ENCODE measurements at places on chromosomes 11 and 22. TPM values are rescaled to one million over a fixed set of nuclear protein-coding genes. Genes with fewer than 3 reads are reported as not detected.

The KLHL35 gene
- total RNA-seq, result 58.2 TPM

The TRIM48 gene
- not detected for total RNA-seq

The THY1 gene
- 30.0 TPM for total RNA-seq

The GLYAT gene
- total RNA-seq, result not detected

DNA sequence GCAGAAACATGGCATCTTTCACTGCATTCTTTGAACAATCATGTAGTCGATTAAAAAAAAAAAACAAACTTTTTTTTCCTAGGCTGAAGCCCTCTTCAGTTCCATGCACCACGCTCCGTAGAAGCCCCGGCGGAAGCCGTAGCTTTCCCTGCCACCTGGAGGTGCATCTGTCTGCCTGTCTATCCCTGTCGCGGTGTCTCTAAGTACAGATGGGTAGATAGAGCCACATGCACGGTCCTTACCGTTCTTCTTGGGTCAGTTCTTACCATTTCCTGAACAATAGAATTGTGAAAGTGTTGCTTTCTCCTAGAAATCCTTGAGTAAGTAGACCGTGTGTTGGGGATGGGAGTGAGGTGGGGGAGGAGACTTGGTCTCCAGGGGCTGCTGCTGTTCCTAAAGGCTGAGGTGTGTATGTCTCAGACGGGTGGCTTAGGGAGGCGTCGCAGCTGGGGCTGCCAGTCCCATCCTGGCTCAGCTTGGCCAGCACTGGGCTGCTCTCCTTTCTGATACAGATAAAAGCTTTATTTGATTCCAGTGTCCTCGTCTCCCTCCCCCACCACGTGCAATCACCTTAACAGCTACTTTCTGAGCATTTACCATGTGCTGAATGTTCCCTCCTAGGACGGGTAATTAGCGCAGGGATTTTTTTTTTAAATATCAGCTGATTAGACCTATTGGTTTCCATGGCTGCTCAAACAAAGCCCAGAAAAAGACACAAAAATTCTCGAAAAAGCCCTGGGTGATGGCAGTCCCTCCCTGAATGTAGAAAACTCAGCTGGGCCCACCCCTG is 46.8 kb downstream of the MACROD1 start:
- H3K4me3 ChIP-seq, result no peak overlapping the region
- peaks cover 12% of the 10 kb centered on the region for H3K4me1 ChIP-seq
- no peaks in the 10 kb centered on the region for H3K27me3 ChIP-seq
- H3K36me3 ChIP-seq, result no peaks in the 10 kb centered on the region

DNA sequence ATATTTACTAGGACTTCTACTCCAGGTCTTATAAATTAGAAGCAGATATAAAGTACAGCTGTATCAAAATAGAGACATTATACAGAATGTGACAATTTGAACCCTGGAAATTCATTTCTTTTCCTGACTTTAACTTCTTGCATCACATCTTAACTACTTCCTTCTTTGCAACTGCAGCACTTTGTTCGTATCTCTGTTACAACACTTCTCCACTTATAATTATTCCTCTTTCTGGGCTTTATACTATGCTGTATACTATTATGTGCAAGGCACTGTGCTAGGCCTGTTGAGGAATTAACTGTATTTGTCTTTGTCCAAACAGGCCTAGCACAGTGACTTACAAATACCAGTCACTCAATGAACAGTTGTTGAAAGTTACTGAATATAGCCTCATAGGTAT is 1.8 kb upstream of the SLC36A4 start:
- no peak for DNase-seq
- H3K4me3 ChIP-seq, result no peak overlapping the region
- H3K27me3 ChIP-seq, result no peaks in the 10 kb centered on the region
- no peaks in the 10 kb centered on the region for H3K36me3 ChIP-seq
- no peak overlapping the region for H3K27ac ChIP-seq

GRCh38 chr11:120540744-120541465 is 29.4 kb downstream of the GRIK4 start:
- no peaks in the 10 kb centered on the region for H3K27me3 ChIP-seq
- H3K27ac ChIP-seq, result no peak overlapping the region
- DNase-seq, result no peak
- H3K36me3 ChIP-seq, result no peaks in the 10 kb centered on the region
- H3K4me1 ChIP-seq, result no peaks in the 10 kb centered on the region

- H3K27me3 ChIP-seq, result no peaks in the 10 kb centered on the region
- H3K4me1 ChIP-seq, result no peaks in the 10 kb centered on the region
- H3K4me3 ChIP-seq, result no peak overlapping the region
- no peak overlapping the region for H3K27ac ChIP-seq
- no peak for DNase-seq
Measured at GRCh38 chr11:104094576-104094975, 58.1 kb downstream of the DDI1 start.

The SCUBE2 gene
- 3.5 TPM for total RNA-seq

DNA sequence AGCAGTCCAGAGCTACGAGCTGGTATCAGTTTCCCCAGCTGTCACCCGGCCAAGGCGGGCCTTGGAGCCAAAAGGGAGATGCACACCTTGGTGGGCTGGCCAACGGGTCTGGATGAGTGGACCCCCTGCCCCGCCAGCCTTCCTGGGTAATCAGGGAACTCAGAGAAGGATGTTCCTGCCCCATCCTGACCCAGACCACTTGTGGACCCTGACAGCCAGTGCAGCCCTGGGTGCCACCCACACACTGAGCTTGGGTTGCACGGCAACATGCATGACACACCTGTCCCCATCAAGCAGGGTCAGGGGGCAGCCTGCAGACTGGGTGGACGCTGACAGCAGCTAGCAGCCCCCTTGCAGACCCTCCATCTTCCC is 8.6 kb downstream of the SLC25A1 start:
- no peak overlapping the region for H3K27ac ChIP-seq
- no peaks in the 10 kb centered on the region for H3K27me3 ChIP-seq
- no peak overlapping the region for H3K4me3 ChIP-seq

GRCh38 chr11:69800278-69800677 is 18.9 kb downstream of the FGF3 start:
- H3K27ac ChIP-seq, result no peak overlapping the region
- no peak overlapping the region for H3K4me3 ChIP-seq
- DNase-seq, result no peak
- H3K27me3 ChIP-seq, result no peaks in the 10 kb centered on the region

DNA sequence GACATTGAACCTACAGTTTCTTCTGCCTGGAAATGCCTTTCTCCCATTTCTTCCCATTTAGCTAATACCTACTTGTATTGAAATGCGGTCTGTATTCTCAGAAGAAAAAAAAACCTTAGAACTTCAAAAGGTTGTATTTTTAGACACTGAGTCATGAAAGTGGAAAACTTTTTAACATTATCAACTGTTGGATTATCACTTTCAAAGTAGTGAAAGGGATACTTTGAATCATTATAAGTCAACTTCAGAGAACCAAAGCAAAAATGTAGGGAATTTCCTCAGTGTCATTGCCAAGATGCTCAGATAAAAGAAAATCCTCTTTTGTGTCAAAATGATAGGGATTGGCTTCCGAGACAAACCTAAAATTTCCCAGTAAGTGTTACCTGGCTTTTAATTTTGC is 6.6 kb downstream of the HOATZ start:
- no peaks in the 10 kb centered on the region for H3K4me1 ChIP-seq
- H3K36me3 ChIP-seq, result no peaks in the 10 kb centered on the region
- no peaks in the 10 kb centered on the region for H3K27me3 ChIP-seq

- H3K27me3 ChIP-seq, result no peaks in the 10 kb centered on the region
- no peak overlapping the region for H3K4me3 ChIP-seq
- peak; percentile 81 for DNase-seq
- peaks cover 36% of the 10 kb centered on the region for H3K4me1 ChIP-seq
Measured at GRCh38 chr11:126102436-126102981, 39.8 kb upstream of the CDON start.

The CTSW gene
- 0.71 TPM for total RNA-seq

The MS4A1 gene
- 0.43 TPM for total RNA-seq

DNA sequence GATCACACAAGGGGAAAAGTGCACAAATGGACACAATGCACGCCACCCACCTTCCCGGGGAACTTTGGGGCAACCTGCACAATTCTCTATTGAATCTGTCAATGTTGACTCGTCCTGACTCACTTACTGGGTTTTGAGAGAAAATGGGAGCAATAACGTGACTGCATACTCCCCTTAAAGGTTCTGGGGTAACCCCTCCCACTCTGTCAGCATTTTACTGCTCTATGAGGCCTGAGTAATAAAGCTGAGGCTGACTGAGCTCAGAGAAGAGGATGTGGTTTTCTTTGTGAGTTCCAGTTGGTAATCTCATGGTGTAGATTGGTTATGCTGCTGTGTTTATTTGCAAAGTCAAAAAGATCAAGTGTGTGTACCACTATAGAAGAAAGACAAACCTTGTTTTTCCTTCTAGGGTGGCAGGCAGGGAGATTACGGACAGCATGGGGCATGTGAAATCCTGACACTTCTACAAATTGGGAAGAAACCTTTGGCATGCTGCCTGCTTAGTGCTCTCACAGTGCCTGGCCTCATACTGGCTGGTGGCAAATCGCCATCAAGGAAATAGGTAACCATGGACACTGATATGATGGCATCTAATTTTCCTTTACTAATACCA is 16.1 kb upstream of the APOA1 start:
- H3K27me3 ChIP-seq, result no peaks in the 10 kb centered on the region
- H3K4me3 ChIP-seq, result no peak overlapping the region
- H3K36me3 ChIP-seq, result no peaks in the 10 kb centered on the region
- DNase-seq, result no peak

GRCh38 chr22:43862074-43862881 is at the start of gene SULT4A1:
SULT4A1 (minus strand) TSS chr22:43862513; CDS start chr22:43862382, 131 bp downstream.
- DNase-seq, result peak; percentile 69
- no peaks in the 10 kb centered on the region for H3K36me3 ChIP-seq
- H3K27me3 ChIP-seq, result no peaks in the 10 kb centered on the region
- no peaks in the 10 kb centered on the region for H3K4me1 ChIP-seq
- peak within 1 kb of the TSS; percentile 55 for H3K4me3 ChIP-seq

The LINC01488 gene
- total RNA-seq, result not detected

GRCh38 chr11:43576803-43577521 is 103.6 kb upstream of the HSD17B12 start:
- no peak overlapping the region for H3K27ac ChIP-seq
- peaks cover 46% of the 10 kb centered on the region for H3K4me1 ChIP-seq
- peak; percentile 90 for DNase-seq
- H3K4me3 ChIP-seq, result no peak overlapping the region
- H3K36me3 ChIP-seq, result no peaks in the 10 kb centered on the region

- no peak for DNase-seq
- H3K4me1 ChIP-seq, result no peaks in the 10 kb centered on the region
- no peaks in the 10 kb centered on the region for H3K36me3 ChIP-seq
- no peaks in the 10 kb centered on the region for H3K27me3 ChIP-seq
- no peak overlapping the region for H3K27ac ChIP-seq
- no peak overlapping the region for H3K4me3 ChIP-seq
Measured at GRCh38 chr22:38347181-38347943, 30.1 kb upstream of the CSNK1E start.

- no peak overlapping the region for H3K27ac ChIP-seq
- no peaks in the 10 kb centered on the region for H3K27me3 ChIP-seq
- DNase-seq, result no peak
- H3K4me1 ChIP-seq, result no peaks in the 10 kb centered on the region
- no peaks in the 10 kb centered on the region for H3K36me3 ChIP-seq
Measured at GRCh38 chr11:117606790-117607189, 190.2 kb downstream of the DSCAML1 start.

All from testis (tissue), 5 donors.